ENCODE measurements at places on chromosomes 6 and 20.

DNA sequence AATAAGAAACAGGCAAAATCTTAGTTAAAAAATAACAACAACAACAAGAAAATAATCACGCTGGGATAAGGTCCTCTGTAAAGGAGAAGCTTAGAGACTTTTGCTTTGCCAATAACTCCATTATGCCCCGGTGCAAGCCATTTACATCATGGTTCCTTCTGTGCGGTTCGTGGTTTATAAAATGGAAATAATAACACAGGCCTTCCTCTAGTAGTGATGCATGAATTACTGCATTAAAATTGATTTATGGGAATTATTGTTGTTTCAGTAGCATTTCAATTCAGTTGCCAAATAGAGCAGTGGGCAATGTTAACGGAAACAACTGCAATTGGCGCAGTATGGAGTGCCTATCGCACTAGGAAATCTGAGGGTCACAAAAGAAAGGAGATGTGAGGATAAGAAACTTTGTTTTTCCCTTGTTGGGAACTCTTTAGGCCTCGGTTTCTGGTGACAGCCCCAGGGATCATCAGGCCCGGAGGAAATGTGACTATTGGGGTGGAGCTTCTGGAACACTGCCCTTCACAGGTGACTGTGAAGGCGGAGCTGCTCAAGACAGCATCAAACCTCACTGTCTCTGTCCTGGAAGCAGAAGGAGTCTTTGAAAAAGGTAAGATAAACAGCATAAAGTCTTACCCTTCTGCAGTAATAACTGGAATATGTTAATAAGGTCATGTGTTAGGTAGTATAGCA is 1.1 kb downstream of the CD109 start:
- peak overlapping the region; percentile 84 for H3K4me3 ChIP-seq
- H3K27ac ChIP-seq, result peak overlapping the region; percentile 91
- peaks cover 32% of the 10 kb centered on the region for H3K36me3 ChIP-seq
- H3K27me3 ChIP-seq, result peaks cover 46% of the 10 kb centered on the region

- no peaks in the 10 kb centered on the region for H3K36me3 ChIP-seq
- H3K27ac ChIP-seq, result no peak overlapping the region
- peaks cover 13% of the 10 kb centered on the region for H3K27me3 ChIP-seq
- no peak overlapping the region for H3K4me3 ChIP-seq
- H3K4me1 ChIP-seq, result peaks cover 17% of the 10 kb centered on the region
These were observed 158.6 kb upstream of the PTPN1 start for GRCh38 chr20:50351541-50351940.

- H3K27ac ChIP-seq, result peak overlapping the region; percentile 97
- H3K27me3 ChIP-seq, result no peaks in the 10 kb centered on the region
- H3K4me1 ChIP-seq, result peaks cover 75% of the 10 kb centered on the region
- peak overlapping the region; percentile 89 for H3K4me3 ChIP-seq
- peaks cover 55% of the 10 kb centered on the region for H3K36me3 ChIP-seq
These were observed 51.1 kb downstream of the ADTRP start for GRCh38 chr6:11727346-11727997.

DNA sequence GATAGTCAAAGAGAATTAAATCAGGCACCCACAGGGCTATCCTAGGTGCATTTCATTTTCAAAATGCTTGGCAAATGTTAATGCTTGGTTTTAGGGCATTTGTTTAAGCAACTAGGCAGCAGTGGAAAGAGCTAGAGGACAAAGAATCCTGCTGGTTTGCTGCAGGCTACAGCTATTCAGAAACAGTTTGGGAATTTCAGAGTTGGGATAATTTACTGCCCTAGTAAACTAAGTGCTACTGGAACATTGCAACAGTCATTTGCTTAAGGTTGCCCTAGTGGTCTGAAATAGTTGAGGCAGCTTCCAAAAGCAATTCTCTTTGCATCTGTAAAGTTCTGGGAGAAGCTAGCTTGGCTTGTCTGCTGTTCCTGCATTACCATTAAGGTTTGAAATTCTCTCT is 312.7 kb downstream of the LAMA2 start:
- no peak for DNase-seq
- H3K4me1 ChIP-seq, result no peaks in the 10 kb centered on the region
- no peak overlapping the region for H3K27ac ChIP-seq
- no peaks in the 10 kb centered on the region for H3K36me3 ChIP-seq

- H3K36me3 ChIP-seq, result peaks cover 2% of the 10 kb centered on the region
- no peaks in the 10 kb centered on the region for H3K27me3 ChIP-seq
- no peaks in the 10 kb centered on the region for H3K4me1 ChIP-seq
- H3K27ac ChIP-seq, result no peak overlapping the region
- no peak overlapping the region for H3K4me3 ChIP-seq
- no peak for DNase-seq
These were observed 99.5 kb downstream of the FOXC1 start for GRCh38 chr6:1709234-1709641.

- no peak overlapping the region for H3K27ac ChIP-seq
- H3K27me3 ChIP-seq, result no peaks in the 10 kb centered on the region
- DNase-seq, result no peak
- no peak overlapping the region for H3K4me3 ChIP-seq
These were observed 104.7 kb upstream of the PRND start for GRCh38 chr20:4617019-4617418.

DNA sequence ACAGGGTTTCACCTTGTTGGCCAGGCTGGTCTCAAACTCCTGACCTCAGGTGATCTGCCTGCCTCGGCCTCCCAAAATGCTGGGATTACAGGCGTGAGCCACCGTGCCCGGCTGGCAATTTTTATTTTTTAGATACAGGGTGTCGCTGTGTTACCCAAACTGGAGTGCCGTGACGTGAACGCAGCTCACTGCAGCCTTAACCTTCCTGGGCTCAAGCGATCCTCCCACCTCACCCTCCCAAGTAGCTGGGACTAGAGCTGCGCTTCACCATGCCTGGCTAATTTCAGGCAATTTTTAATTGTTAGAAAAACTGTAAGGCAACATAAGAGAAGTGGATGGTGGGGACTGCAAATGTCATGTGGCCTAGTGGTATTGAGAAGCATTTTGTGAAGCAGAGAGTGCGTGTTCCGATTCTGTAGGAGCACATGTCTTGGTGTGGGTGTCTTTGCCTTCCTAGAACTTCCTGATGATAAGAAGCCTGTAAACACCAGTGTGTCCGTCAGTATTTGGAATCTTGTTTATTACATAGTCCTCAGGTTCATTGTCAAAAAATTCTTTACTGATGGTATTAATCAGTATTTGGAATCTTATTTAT is 18.0 kb downstream of the JARID2 start:
- peak overlapping the region; percentile 40 for H3K4me3 ChIP-seq
- H3K4me1 ChIP-seq, result peaks cover 79% of the 10 kb centered on the region
- no peaks in the 10 kb centered on the region for H3K27me3 ChIP-seq
- no peak for DNase-seq
- peaks cover 28% of the 10 kb centered on the region for H3K36me3 ChIP-seq
- H3K27ac ChIP-seq, result peak overlapping the region; percentile 36

- peaks cover 10% of the 10 kb centered on the region for H3K27me3 ChIP-seq
- no peak for DNase-seq
- H3K36me3 ChIP-seq, result no peaks in the 10 kb centered on the region
- no peaks in the 10 kb centered on the region for H3K4me1 ChIP-seq
- no peak overlapping the region for H3K27ac ChIP-seq
These were observed 131.7 kb downstream of the BFSP1 start for GRCh38 chr20:17399303-17399985.

- no peak for DNase-seq
- no peaks in the 10 kb centered on the region for H3K27me3 ChIP-seq
- no peak overlapping the region for H3K27ac ChIP-seq
- no peak overlapping the region for H3K4me3 ChIP-seq
- H3K4me1 ChIP-seq, result no peaks in the 10 kb centered on the region
- H3K36me3 ChIP-seq, result peaks cover 2% of the 10 kb centered on the region
These were observed 195.1 kb upstream of the GMDS start for GRCh38 chr6:2440516-2440915.

GRCh38 chr6:23174781-23175361 is 605.5 kb downstream of the HDGFL1 start:
- no peak overlapping the region for H3K4me3 ChIP-seq
- no peak overlapping the region for H3K27ac ChIP-seq
- no peaks in the 10 kb centered on the region for H3K27me3 ChIP-seq
- H3K4me1 ChIP-seq, result no peaks in the 10 kb centered on the region
- DNase-seq, result no peak

DNA sequence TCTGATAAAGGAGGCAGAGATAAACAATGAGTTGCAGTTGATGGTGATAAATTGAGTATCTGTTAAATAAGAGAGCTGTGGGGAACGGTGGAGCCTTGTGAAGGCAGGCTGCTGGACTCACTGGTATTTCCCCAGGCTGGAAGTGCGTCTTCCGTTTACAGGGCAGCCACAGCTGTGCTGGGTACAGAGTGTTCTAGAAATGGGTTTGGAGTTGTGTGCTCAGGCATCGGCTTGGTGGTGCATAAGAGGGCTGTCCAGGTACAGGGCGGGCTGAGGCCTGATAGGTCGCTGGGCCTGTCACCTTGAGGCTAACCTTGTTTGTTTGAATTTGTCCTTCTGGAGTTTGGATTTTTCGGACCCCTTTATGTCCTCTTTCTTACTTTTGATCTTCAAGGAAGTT is 39.3 kb downstream of the ARID1B start:
- H3K27me3 ChIP-seq, result no peaks in the 10 kb centered on the region
- H3K4me1 ChIP-seq, result peaks cover 61% of the 10 kb centered on the region
- peaks cover 4% of the 10 kb centered on the region for H3K36me3 ChIP-seq
- H3K4me3 ChIP-seq, result no peak overlapping the region
- no peak for DNase-seq

DNA sequence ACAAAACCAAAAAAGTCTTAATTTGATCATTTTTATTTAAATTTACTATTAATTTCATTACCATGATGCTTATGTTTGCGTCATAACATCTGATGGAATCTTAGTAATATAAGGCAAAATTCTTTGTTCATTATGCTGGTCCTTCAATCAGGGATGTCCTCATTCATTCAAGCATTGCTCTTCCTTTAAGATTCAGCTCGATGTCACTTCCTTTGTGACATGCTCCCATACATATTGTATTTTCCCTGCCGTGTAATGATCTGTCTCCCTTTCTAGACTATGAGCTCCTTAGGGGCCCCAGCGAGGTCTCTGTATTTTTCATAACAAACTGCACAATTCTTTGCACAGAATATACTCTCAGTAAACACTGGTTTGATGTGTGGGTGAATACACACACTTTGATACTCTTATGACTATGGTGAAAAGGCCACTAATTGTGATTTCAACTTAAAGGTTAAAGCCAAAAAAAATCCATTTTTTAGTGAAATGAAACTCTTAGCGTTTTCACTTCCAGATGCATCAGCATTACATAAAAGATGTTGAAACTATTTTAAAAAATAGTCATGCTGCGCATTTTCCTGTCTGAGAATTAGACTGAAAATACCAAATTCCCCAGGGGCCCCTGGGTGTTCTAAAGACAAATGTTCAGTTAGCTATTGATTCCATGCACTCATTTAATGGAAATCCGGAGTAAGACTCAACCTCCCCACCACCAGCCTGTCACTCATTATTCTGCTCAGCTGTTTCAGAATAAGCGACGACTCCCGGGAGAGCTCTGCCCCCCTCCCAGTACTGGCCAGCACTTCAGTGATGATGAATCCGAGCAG is 169.7 kb downstream of the ATXN1 start:
- peak overlapping the region; percentile 93 for H3K27ac ChIP-seq
- peak; percentile 17 for DNase-seq
- H3K4me3 ChIP-seq, result peak overlapping the region; percentile 18
- H3K27me3 ChIP-seq, result no peaks in the 10 kb centered on the region
- peaks cover 19% of the 10 kb centered on the region for H3K4me1 ChIP-seq

GRCh38 chr6:156562019-156562418 is 215.2 kb upstream of the ARID1B start:
- DNase-seq, result no peak
- peaks cover 3% of the 10 kb centered on the region for H3K27me3 ChIP-seq
- H3K36me3 ChIP-seq, result no peaks in the 10 kb centered on the region
- H3K4me3 ChIP-seq, result no peak overlapping the region
- H3K27ac ChIP-seq, result no peak overlapping the region

DNA sequence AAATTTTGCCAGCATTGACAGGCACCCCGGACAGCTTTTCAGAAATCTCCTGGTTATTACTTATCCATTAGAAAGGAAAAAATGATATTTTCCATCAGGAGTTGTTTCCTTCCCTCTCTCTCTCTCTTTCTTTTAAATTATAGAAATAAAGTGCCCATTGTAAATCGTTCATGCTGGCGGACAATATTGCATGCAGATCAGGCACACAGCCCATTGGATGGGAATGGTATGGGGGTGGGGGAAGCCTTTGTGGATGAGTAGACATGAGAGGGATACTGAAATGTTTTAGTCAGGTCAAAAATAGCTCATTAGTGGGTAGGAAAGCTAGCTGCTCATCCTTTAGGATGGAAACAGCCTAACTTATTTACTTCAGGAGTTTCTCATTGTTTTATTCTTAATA is 764.9 kb upstream of the MMS22L start:
- no peak for DNase-seq
- no peaks in the 10 kb centered on the region for H3K4me1 ChIP-seq
- H3K36me3 ChIP-seq, result no peaks in the 10 kb centered on the region
- no peak overlapping the region for H3K4me3 ChIP-seq
- no peaks in the 10 kb centered on the region for H3K27me3 ChIP-seq
- H3K27ac ChIP-seq, result no peak overlapping the region

DNA sequence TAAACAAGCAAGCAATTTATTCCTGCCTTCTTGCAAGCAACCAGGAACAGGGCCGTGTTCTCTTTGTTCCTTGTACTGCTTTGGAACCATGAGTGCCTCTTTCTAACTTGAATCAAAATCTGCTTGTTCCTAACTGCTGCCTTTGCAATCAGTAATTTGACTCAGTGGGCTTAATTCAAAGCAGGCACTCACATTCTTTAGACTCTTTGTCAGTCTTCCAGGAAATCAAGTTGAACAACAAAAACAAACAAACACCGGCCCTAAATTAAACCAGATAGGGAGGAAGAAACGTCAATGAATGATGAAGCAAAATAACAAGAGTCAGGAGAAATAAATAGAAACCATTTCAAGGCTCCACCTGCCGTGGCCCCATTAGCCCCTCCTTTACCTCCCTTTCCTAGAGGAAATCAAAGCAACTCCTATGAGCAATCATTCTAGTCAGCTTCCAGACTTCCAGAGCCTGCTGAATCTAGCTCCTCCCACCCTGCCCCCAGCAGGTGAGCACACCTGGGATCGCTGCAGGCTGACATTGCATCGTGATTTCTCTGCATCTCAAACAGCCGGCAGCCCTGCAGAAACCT is 582.2 kb upstream of the FLRT3 start:
- no peaks in the 10 kb centered on the region for H3K36me3 ChIP-seq
- no peak overlapping the region for H3K4me3 ChIP-seq
- no peaks in the 10 kb centered on the region for H3K4me1 ChIP-seq

GRCh38 chr6:142258305-142258704 is 43.5 kb upstream of the ADGRG6 start:
- peaks cover 4% of the 10 kb centered on the region for H3K4me1 ChIP-seq
- H3K4me3 ChIP-seq, result no peak overlapping the region
- DNase-seq, result no peak

Data from activated naive CD8-positive, alpha-beta T cell treated with anti-CD3 and anti-CD28 coated beads for 36 hours (primary cell).